ENCODE measurements at places on chromosomes 2 and 18. TPM values are rescaled to one million over a fixed set of nuclear protein-coding genes. Genes with fewer than 3 reads are reported as not detected.

- DNase-seq: no peak
Measured at GRCh38 chr2:17578466-17578928, 38.0 kb downstream of the VSNL1 start.

DNA sequence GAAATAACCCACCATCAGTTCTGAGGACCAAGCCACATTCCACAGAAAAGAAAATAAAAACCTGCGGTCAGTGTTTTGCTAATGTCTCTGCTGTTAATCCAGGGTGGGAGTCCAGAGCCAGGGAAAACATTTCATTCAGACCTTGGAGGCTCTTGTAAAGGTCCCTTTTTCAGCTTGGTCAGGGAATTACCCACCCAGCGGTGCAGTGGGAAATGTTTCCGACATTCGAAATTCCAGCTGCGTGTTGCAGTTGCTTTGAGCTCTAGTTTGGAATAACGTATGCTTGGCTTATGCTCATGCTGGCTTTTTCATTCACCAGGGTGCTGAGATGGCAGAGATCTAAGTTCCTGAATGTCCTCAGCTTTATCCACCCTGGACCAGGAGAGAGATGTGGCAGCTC, 219.1 kb downstream of the TRIB2 start:
- no peak for DNase-seq

- no peak for DNase-seq
Measured at GRCh38 chr2:170739048-170739447, 23.9 kb downstream of the SP5 start.

- DNase-seq: no peak
Measured at GRCh38 chr2:73078457-73079411, 7.2 kb upstream of the SFXN5 start.

DNA sequence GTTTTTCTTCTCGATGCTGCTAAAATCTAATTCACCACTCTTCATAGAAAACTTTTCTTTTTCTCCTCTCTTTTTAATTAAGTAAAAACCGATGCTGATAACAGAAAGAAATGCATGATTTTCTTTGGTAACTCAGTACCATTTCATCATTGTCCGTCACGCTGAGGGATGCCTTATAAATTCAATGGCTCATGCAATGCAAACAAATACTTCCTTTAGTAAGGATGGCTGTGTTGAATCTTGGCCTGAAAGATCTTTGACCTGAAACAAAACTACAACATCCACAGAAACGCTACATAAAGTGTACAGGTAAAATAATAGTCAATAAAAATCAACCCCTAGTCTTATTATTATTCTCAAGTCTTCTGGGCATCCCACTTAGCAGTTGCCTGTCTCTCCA, 261.4 kb downstream of the SLC8A1 start:
- no peak for DNase-seq

- no peak for DNase-seq
Measured at GRCh38 chr2:127041259-127041970, 65.5 kb downstream of the BIN1 start.

GRCh38 chr2:89844221-89844943, 1152.9 kb downstream of the RPIA start:
- no peak for DNase-seq

GRCh38 chr18:68233018-68233417, 481.9 kb downstream of the TMX3 start:
- no peak for DNase-seq

DNA sequence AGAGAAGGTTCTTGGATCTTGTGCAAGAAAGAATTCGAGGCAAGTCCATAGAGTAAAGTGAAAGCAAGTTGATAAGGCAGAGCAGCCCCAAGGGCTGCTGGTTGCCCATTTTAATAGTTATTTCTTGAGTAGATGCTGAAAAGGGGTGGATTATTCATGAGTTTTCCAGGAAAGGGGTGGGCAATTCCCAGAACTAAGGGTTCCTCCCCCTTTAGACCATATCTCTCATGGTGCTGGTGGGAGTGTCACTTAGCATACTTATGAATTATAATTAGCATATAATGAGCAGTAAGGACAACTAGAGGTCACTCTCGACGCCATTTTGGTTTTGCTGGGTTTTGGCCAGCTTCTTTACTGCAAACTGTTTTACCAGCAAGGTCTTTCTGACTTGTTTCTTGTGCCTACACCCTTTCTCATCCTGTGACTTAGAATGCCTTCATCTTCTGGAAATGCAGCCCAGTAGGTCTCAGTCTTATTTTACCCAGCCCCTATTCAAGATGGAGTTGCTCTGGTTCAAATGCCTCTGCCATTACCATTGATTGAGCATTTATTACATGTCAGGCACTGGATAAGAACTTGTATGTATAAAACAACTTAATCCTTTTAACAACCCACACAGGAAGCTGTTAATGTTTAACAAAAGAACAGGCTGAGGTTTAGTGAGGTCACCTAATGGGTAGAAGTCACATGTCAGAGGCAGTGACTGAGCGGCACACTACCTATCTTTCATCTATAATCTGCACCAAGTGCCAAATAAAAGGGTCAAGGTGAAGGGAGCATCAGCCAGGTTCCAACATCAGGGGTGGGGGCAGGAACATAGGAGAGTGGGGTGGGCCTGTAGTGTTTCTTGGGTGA, 250.9 kb downstream of the ICOS start:
- no peak for DNase-seq

DNA sequence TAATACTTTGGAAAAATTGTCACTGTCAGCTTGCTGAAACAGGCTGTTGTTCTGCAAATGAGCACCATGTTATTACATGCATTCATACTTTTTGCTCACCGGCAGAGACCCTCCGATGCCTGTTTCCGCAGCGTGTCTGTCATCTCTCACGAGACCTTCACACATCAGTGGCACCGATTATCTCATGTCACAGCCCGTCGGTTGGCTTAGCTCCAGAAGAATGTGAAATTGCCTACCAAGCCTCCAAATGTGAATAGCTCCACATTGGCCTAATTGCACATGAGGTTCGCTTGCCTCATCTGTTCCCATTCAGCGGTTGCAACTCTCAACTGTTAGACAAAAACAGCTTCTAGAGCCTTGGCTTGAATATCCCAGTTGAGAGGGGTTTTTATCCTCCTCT, 233.0 kb downstream of the ACTR3 start:
- DNase-seq: no peak

DNA sequence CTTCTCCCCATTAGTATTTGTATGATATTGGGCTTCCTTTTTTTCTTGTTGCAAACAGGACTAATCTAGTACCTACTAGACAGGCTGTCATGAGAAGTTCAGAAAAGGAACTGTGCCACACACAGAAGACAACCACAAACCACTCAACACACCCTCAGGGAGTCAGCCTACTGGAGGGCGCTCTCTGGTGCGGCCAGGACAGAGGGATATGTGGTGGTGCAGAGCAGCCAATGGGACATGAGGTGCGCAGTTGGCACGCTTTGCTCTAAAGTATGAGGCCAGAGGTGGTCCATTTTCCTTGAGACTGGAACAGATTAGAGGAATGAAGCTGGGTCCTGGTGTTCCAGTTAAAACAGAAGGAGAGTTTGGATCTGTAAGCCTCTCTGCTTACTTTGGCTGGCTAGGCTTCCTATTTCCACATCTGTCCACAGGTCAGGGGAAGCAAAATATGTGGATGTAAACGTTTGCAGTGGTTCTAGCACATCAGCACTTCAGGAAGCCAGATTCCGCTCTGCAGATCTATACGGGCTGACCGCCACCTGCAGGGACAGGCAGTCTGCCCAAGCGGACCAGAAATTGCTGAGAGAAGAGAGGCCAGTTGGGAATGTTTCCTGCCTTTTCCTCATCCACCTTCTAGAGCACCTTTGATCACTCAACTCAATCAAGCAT, 114.1 kb downstream of the GFPT1 start:
- no peak for DNase-seq

DNA sequence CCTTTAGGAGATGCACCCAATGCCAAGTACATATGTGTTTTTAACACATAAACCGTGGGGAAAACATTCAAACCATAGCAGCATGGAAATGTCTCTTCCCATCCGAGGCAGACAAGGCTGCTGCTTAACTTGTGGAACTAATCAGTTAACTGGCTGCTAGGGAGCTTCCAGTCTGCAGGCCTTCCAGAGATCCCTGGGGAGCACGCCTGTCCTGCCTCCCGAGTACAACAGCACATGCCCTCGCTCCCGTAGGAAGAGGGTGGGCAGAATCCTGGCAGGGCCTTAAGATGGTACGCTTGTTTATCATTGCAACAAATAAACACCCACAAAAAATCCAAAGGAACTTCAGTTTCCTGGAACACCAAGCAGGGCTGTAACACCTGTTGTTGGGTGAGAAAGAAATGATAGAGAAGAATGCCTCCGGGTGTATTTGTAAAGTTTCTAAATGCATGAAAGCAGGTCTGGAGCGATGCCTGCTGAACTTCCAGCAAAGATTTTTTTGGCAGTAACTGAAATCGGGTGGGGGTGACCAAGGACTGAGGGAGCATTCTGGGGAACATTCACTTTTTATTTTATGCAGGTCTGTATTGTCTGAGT, 56.2 kb downstream of the EDAR start:
- DNase-seq: no peak

DNA sequence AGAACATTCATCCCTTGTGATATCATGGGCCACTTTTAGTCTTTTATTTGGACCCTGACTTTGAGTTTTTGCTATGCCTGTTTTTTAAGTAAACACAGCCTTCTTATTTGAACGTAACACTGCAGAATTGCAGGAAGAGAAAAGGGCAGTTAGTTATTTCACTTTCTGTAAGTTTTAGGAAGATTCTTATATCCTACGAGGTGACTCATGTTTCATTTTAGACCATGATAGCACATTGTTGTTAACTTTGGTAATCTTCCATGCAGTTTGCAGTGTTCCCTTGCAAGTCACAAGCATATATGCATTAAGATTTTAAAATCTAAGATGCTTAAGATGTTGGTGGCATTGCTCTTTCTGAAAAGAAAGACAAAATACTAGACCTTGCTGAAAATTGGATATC, 128.6 kb upstream of the EPC2 start:
- no peak for DNase-seq

DNA sequence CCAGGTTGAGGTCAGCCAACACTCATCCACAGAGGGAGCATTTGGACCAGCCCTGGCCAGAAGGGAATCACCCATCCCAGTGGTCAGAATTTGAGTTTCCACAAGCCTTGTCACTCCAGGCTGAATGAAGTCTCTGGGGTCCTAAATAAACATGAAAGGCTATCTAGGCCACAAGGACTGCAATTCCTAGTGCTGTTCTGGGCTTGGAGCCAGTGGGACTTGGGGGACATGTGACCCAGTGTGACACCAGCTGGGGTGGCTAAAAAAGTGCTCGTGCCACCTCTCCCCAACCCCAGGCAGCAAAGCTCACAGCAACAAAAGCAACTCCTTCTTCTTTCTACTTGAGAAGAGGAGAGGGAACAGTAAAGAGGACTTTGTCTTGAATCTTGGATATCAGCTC, 91.7 kb downstream of the MDH1 start:
- no peak for DNase-seq

DNA sequence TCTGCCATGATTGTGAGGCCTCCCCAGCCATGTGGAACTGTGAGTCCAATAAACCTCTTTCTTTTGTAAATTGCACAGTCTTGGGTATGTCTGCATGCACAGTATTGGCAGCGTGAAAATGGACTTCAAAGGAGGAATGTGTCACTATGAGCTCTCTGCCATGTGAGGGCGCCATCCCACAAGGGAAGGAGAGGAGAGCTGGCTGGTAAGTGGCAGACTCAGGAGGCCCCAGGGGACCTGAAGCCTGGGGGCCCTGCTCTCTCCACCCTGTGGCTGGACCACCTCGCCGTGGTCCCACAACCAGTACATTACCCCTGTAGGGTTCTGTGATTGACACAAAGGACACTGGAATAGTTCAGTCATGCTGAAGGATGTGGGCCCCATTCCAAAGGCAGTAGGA, 122.1 kb downstream of the RPIA start:
- DNase-seq: no peak

DNA sequence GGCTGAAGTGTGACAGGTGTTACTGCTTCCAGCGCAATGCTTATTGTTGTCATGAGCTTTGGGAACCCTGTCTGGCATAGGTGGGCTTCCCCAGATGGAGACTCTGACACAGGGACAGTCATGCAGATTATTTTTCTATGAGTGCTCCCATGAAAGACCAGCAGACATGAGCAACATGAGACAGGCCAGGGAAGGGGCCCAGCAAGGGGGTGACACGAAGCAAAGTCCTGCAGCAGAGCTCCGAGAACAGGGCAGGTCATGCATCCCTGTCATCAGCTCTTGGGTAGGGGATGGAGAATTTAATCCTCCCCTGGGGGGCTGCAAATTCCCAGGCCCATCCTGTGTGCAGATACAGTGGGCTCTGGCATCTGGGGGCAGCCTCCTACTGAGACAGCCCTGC, 77.4 kb downstream of the CTAGE1 start:
- no peak for DNase-seq

GRCh38 chr18:52000435-52000834, 339.6 kb upstream of the DCC start:
- DNase-seq: no peak

GRCh38 chr2:9655441-9656269, 24.9 kb upstream of the YWHAQ start:
- DNase-seq: no peak

- no peak for DNase-seq
Measured at GRCh38 chr2:240319221-240319854, 116.1 kb upstream of the GPC1 start.

GRCh38 chr18:22332590-22332989, 85.1 kb downstream of the CTAGE1 start:
- DNase-seq: no peak

DNA sequence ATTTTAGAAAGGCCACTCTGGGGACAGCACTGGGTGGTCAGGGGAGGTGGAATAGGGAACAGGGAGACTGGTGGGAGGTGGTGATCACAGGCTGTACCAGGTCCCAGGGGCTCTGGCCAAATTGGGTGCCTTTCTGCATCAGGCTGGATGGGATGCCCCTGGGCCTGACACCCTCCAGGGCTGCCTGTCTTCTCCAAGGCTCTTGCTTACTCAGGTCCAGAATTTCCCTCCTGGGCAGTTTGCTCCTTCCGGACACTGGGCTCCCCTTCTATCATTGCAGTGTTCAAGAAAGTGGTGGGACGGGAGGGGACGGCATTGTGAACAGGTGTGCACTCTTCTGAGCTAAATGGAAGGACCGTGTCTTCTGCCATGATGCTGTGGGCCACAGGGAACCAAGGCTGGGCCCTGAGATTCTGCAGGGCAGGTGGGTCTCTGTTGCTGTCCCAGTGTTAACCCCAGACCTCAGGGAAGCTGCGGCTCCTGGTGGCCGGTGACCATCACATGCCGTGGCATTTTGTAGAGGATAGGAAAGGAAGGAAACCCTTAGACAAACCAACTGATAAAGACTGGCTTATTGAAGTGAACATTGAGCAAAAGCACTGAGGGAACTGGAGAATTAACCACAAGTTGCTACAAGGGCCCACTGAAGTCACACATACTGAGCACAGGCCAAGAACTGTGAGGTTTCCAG, 93.7 kb upstream of the HS6ST1 start:
- DNase-seq: no peak

DYNC2LI1 gene
- total RNA-seq: 70.8 TPM

GPR39 gene
- 3.2 TPM for total RNA-seq

CAPN13 gene
- total RNA-seq: 6.0 TPM

CACNB4 gene
- total RNA-seq: 33.9 TPM

NETO1 gene
- 2.4 TPM for total RNA-seq

STPG4 gene
- not detected for total RNA-seq

GLI2 gene
- total RNA-seq: 11.3 TPM

TEKT4 gene
- not detected for total RNA-seq

GALR1 gene
- total RNA-seq: 1.1 TPM

PRKAG3 gene
- total RNA-seq: 1.2 TPM

All from urinary bladder (tissue), 4 donors.